Jurkat, Clone E6-1 (cell line): ENCODE measurements at places on chromosomes 12 and 14.
A peak's percentile ranks its signal among the peaks of the same experiment; 100 is the strongest.

DNA sequence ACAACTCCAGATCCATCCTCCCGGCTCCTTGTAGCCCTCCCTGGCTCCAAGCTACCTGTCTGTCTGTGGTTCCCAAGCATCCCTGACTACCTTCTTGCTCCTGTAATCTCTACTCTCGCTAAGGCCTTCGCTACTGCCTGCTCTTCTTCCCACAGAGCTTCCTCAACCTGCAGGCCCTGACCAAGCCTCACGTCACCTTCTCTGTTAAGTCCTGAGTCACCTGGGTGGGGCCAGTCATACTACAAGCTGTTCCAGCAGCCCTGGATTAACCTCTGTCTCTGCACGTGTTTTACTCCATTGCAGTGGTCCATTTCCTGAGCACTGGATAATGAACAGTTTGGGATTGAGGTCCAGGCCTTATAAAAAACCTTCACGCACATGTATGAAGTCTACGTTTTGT, 770.7 kb downstream of the BCL11B start:
- no peak for DNase-seq

DNA sequence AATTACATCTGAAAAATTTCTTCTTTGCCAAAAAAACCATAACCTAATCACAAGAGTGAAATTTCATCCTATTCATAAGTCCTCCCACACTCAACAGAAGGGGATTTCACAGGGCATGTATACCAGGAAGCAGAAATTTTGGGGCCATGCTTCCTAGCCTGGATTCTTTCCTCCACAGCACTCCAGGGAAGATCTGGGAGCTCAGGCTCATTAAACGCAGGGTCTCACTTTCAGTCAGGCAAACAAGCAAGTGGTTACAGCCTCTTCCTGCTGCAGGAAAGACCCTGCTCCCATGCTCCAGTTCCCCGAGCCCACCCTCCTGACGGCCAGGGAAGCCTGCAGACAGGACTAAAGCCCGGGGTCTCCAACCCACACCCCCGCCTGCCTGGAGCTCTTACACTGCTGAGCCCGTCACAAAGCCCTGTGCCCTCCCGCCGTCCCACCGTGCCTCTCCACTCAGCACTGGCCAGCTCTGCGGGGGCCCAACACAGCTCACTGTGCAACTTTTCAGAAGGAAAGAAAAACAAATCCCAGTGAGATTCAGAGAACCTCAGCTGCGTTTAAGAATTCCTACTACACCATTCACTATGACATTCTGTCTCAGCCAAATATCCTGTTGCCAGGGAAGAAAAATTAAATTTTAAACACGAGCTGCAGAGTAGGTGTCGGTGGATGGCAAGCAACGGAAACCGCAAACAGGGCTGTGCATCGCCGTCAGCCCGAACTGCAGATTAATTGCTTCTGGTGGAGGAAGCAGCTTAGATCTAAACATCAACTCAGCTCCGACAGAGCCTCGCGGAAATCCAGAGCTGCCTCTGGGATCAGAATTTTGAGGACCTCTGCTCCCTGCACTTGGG, 106.7 kb upstream of the SFSWAP start:
- DNase-seq = peak; percentile 25

DNA sequence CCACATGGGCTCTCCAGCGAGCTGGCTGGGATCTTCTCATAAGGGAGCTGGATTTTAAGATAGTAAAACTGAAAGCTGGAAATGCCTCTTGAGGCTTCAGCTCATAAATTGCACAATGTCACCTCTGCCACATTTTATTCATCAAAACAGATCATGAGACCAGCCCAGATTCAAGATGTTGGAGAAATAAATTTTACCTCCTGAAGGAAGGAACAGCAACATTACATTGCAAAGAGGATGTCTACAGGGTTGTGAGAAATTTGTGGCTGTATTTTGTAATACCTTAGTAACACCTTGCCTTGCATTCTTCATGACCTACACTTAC, 43.1 kb upstream of the KRR1 start:
- no peak for DNase-seq

- no peak for DNase-seq
Measured at GRCh38 chr12:65823513-65824375, 539 bp upstream of the HMGA2 start.

DNA sequence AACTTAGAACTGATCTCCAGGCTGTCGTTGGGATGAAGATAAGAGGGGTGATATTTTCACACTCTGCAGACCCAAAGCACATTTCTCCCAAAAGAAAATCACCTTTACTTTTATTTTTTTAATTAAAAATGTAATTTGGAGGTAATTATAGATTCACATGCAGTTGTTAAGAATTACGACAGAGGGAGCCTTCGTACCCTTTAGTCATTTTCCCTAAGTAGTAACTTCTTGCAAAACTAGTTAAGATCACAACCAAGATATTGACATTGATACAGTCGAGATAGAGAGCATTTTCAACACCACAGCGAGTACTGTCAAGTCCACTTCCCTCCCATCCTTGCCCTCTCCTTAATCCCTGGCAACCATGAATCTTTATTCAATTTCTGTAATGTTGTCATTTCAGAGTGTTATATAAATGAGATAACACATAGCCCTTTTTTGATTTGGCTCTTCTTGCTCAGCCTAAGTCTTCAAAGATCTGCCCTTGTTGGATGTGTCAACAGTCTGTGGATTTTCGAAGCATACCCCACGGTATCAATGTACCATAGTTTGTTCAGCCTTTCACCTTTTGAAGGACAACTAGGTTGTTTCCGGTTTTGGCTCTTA, 39.6 kb downstream of the DNAH10 start:
- DNase-seq = peak; percentile 49

DNA sequence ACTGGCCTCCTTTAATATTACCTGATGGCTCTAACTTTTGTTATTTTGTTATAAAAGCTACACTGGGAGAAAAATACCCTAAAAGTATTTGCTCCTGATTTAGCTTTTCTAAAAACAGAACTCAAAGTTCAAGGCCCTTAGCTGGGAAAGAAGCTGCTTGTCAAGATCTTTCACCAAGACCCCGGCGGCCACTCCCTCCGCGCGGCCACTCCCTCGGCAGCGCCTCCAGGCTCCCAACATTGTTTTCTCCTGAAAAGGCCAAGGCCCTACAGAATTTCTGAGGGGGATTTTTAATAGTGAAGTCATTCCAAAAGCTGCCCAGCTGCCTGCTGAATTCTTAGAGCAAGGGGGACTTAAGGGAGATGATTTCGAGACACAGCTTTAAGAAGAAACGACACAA, 96.4 kb downstream of the NTN4 start:
- no peak for DNase-seq

DNA sequence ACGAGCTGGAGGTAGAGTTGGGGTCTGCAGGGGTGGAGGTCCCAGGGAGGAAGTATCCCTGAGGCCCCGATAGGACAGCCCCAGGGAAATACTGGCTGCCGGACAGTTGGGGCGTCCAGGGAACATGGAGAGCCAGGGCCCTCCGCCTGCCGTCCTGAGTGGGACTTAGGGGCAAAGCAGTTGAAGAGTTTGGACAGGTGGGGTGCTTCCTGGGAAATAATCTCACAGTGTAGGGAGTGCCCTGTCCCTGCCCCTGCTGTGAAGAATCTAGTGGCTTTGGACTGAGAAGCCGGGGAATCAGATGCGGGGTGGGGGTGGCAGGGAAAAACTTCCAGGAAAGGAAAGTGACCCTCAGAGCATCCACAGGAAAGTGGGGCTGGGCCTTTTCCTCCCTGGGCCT, 9.8 kb upstream of the HHIPL1 start:
- DNase-seq = no peak

- DNase-seq = no peak
Measured at GRCh38 chr12:80415466-80415865, 28.6 kb upstream of the PTPRQ start.
